Activated T-helper 1 cell treated with anti-CD3 and anti-CD28 coated beads, Interleukin-12 subunit alpha, Interleukin-12 subunit beta, Interleukin-2, Interleukin-4 antibody, amounts not matched to agents 30 ng/mL and 10 ng/mL and 1 ng/mL, durations not matched to agents 14 hours and 24 hours and 36 hours (primary cell): ENCODE measurements at places on chromosomes 12 and 14.
A peak's percentile ranks its signal among the peaks of the same experiment; 100 is the strongest.

- no peaks in the 10 kb centered on the region for H3K4me1 ChIP-seq
- no peak overlapping the region for H3K4me3 ChIP-seq
- no peaks in the 10 kb centered on the region for H3K36me3 ChIP-seq
These were observed 4.5 kb upstream of the TBC1D30 start for GRCh38 chr12:64819816-64820402.

DNA sequence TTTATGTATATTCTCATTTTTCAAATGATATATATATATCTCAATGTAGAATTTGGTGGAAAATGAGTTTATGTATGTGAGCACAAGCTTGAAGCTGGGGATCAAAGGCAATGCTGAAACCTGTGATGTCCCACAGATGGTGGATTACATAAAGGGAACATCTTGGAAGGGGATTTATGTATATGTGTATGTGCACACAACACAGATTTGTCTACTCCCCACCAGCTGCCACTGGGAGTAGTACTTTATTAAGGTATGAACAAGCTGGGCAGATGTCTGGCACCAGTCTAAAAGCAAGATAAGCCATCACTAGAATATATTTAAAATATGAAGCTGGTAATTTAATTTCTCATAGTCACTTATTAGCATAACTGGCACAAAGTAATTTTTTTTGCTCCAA is 895.6 kb downstream of the SLC6A15 start:
- no peaks in the 10 kb centered on the region for H3K36me3 ChIP-seq
- no peak for DNase-seq
- H3K4me3 ChIP-seq = no peak overlapping the region
- no peaks in the 10 kb centered on the region for H3K27me3 ChIP-seq

DNA sequence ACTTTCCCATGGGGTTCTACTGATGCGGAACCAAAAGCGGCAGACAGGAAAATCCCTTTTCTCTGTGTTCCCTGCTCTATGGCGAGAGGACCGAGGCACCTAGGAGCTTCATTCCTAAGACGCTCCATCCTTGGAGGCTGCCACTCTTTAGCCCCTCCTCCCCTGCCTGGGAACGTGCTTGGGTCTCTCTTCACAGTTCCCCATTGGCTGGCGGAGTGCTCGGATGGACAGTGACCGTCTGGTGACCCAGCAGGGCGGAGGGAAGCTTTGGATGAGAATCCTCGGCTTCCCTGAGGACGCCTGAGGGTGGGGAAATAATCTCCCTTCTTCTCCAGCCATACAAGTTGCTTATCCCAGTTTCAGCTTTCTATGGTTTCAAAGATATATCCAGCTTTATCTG is 37.3 kb downstream of the KCNA5 start:
- H3K4me1 ChIP-seq = no peaks in the 10 kb centered on the region
- H3K36me3 ChIP-seq = no peaks in the 10 kb centered on the region
- H3K27ac ChIP-seq = no peak overlapping the region
- H3K27me3 ChIP-seq = peaks cover 5% of the 10 kb centered on the region
- no peak for DNase-seq

DNA sequence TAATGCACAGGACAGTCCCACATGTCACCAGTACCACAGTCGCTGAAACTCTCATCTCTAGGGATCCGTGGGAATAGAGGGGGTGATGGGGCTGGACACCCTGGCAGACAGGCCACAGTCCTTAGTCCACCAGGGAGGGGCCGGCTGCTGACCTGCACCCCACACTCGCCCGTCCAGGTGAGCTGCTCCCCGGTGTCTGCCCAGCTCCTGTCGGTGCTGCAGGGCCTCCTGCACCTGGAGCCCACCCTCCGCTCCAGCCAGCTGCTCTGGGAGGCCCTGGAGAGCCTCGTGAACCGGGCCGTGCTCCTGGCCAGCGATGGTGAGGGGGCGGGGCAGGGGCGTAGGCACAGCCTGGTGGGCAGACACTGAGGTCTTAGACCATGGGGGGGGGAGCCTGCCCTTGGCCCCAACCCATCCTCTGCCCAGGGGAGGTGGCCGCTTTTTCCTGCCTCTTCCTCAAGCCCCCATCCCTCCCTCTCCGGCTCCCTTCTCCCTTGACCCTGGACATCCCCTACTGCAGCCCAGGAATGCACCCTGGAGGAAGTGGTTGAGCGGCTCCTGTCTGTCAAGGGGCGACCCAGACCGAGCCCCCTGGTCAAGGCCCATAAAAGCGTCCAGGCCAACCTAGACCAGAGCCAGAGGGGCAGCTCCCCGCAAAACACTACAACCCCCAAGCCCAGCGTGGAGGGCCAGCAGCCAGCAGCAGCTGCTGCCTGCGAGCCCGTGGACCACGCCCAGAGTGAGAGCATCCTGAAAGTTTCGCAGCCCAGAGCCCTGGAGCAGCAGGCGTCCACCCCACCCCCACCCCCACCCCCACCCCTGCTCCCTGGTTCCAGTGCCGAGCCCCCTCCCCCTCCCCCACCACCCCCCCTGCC is 17.1 kb upstream of the ADSS1 start:
- no peaks in the 10 kb centered on the region for H3K27me3 ChIP-seq
- no peak overlapping the region for H3K27ac ChIP-seq
- no peak for DNase-seq
- H3K4me3 ChIP-seq = no peak overlapping the region
- peaks cover 13% of the 10 kb centered on the region for H3K36me3 ChIP-seq
- no peaks in the 10 kb centered on the region for H3K4me1 ChIP-seq

- no peak for DNase-seq
- H3K4me1 ChIP-seq = no peaks in the 10 kb centered on the region
- H3K27me3 ChIP-seq = no peaks in the 10 kb centered on the region
- H3K36me3 ChIP-seq = no peaks in the 10 kb centered on the region
These were observed 163.7 kb upstream of the FLRT2 start for GRCh38 chr14:85366226-85366625.

DNA sequence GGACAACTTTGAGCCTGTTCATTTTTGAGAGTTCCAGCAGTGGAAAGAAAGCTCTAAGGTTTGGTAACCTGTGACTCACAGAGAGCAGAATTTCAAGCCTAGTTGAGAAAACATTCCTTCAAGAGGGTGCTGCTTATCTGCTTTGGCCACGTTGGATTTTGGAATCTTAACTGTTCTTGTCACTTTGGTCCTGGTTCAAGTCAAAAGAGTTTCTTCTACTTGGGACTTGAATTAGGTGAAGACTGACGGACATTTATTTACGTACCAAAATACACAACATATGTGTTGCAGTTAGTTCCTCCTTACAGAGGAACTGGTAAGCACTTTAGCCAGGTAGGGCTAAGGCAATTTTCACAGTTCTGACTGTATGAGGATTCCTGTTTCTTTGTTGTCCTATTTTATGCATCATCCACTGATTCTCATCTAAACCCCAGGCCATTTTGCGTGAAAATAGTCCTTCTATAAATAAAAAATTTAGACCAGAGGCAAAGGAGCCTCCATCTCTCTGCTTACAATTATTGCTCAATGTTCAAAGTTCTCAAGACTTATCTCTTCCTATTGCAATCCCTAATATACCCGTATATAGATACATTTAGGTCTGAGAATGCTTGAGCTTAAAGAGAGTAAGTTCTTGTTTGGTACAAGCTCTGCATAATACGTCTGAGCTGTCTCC is 580.9 kb downstream of the DIO2 start:
- H3K27ac ChIP-seq = no peak overlapping the region
- no peak for DNase-seq
- H3K27me3 ChIP-seq = no peaks in the 10 kb centered on the region
- H3K4me3 ChIP-seq = no peak overlapping the region
- no peaks in the 10 kb centered on the region for H3K36me3 ChIP-seq

DNA sequence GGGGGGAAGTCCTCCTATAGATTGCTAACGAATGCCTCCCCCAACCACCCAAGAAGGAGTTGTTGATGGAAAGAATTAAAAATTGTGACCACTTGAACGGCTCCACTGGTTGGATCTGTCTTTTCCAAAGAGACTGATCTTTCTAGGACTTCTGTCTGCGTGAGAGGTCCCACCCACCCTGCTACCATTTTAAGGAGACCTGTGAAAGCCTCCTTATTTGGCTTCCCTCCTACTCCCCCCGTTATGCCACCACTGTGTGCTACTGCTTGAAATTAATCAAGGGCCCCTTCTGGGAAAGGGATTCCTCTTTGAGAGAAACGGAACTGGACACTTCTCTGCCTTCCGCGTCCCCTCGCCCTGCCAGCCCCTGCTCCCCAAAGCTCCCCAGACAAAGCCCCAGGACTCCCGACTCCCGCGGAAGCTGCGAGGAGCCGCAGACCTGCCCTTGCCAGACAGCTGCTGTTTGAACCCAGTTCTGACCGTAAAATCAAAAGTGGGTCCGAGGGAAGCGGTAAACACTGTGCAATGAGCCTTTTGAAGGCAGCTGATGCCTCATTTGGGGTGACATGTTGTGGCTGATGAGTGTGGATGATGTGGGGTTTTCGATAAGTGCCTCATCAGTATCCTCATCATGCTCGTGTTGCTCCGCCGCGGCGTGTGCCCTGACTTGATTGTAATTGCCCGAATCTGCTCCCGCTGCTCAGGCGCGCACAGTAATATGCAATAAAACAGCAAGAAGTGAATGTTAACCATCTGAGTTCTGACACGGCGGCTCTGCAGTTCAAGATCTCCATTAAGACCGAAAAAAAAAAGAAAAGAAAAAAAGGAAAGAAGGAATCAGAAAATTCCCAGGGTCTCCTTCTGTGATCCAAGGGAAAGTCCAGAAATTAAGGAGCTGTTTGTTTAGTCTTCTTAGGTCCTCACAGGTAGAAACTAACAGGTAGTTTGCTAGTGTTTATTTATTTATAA is 48.2 kb downstream of the MBIP start:
- peak overlapping the region; percentile 61 for H3K4me3 ChIP-seq
- peaks cover 8% of the 10 kb centered on the region for H3K4me1 ChIP-seq
- H3K27ac ChIP-seq = no peak overlapping the region
- DNase-seq = no peak
- peaks cover 42% of the 10 kb centered on the region for H3K27me3 ChIP-seq

DNA sequence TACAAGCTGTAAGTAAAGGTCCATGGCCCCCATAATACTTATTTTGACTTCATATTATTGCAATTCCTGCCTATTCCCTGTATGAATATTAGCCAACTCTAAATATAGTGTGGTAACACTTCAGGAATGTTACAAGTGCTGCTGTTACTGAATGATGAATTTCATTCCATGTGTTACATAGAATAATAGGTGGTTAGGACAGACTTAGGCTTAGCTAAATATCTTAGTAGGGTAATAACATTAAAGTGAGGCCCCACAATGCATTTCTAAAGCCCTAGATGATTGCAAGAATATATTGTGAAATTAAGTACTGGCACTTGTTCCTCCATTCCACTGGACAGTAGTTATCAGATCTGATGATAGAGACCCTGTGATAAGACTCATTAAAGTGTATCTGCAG is 182.7 kb downstream of the PCNX1 start:
- no peaks in the 10 kb centered on the region for H3K4me1 ChIP-seq
- H3K27me3 ChIP-seq = no peaks in the 10 kb centered on the region
- H3K4me3 ChIP-seq = no peak overlapping the region
- peaks cover 55% of the 10 kb centered on the region for H3K36me3 ChIP-seq
- H3K27ac ChIP-seq = no peak overlapping the region
